ENCODE measurements at places on chromosomes 7 and 10.
A peak's percentile ranks its signal among the peaks of the same experiment; 100 is the strongest.

- no peak for DNase-seq
These were observed 91.2 kb downstream of the DNAJB6 start for GRCh38 chr7:157427811-157428553.

GRCh38 chr10:15419279-15419874, 48.3 kb upstream of the FAM171A1 start:
- DNase-seq = peak; percentile 68

DNA sequence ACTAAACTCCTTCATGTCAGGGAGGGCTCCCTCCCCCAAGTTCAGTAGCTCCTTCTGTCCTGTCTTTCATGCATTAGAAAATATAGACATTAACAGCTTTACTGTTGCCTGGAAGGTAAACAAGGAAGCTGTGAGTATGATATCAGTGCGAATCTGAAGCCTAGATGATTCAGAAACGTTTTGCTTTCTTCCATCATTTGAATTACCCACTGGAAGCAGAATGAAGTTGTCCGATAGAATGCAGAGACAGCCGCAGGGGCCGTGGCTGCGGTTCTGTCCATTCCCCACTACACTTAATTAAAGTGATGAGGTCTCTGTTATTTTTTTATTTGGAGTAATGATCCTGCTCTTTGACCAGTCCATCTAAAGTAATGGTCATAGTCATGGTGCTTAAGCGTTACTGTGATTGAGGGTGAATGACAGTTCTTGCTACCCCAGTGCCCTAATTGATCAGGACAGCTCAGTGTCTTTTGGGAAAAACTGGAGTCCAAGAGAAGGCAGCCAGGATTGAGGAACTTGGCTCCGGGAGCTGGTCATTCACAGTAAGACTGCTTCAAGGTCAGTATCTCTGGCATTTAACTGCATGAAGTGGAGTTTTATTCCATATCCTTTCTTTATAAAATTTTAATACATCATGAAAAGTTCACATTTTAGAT, 69.9 kb downstream of the PTPRE start:
- peak; percentile 43 for DNase-seq

GRCh38 chr10:92790440-92790839, 57.9 kb upstream of the EXOC6 start:
- peak; percentile 25 for DNase-seq

GRCh38 chr7:131222171-131222570, 105.5 kb upstream of the MKLN1 start:
- no peak for DNase-seq

DNA sequence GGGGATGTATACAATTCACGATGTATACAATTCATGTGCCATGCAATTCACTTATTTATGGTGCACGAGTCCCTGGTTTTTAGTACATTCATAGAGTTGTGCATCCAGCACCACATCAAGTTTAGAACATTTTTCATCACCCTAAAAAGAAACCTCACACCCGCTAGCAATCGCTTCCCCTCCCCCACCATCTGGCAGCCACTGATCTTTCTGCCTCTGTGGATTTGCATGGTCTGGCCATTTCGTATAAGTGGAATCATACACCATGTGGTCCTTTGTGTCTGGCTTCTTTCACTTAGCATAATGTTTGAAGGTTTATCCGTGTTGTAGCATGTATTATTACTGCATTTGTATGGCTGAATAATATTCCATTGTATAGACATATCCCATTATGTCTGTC, 52.1 kb downstream of the PRF1 start:
- no peak for DNase-seq

- DNase-seq = no peak
These were observed 38.4 kb upstream of the ELFN1 start for GRCh38 chr7:1631678-1632077.

DNA sequence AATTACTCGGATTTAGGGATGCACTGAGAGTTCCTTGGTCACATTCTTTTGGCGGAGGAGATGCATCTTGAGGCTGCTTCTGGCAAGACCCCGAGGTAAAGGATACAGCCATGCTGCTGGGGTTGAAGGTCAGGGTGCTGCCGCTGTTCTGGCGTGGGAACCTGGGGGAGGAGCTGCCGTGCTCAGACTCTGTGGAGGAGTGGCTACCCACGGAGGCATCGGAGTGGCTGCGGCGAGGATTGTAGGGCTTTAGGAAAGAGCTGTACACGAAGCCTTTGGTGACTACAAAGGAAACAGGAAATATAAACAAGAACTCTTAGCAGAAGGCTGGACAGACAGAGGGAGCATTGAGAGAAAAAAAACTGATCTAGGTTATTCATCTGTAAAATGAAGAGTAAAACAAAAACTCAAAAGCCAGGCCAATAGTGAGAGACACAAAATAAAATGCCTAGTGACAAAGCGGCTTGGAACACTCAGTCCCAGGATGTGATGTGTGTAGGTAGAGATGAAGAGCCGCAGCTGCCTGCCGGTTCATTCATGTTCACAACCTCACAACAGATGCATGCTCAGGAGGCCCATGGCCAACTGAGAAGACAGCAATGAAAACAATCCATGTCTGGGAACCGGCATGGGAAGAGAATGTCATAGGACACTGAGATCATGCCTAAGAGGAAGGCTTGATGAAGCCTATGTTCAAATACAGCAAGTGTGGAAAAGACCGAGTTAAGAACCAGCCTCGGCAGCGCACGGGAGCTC, 97.8 kb downstream of the ABCC2 start:
- DNase-seq = no peak

DNA sequence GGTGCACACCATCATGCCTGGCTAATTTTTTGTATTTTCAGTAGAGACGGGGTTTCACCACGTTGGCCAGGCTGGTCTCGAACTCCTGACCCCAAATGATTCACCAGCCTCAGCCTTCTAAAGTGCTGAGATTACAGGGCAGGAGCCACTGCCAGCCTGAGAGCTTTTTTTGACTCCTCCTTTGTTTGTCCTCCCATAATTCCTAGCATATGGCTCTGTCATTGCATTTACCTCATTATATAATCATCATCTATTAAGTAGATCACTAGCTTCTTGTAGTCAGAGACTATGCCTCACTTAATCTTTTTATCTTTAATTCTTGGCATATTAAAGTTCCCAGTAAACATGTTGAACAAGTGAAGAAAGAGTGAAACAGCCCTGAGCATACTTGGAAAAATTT, 82.1 kb downstream of the CPEB3 start:
- DNase-seq = no peak

- no peak for DNase-seq
These were observed 116.9 kb upstream of the ANLN start for GRCh38 chr7:36272567-36273269.

Measured in muscle of leg (tissue), 16 donors.